NCI-H2107 (cell line): ENCODE measurements at places on chromosomes 7 and 10.

DNA sequence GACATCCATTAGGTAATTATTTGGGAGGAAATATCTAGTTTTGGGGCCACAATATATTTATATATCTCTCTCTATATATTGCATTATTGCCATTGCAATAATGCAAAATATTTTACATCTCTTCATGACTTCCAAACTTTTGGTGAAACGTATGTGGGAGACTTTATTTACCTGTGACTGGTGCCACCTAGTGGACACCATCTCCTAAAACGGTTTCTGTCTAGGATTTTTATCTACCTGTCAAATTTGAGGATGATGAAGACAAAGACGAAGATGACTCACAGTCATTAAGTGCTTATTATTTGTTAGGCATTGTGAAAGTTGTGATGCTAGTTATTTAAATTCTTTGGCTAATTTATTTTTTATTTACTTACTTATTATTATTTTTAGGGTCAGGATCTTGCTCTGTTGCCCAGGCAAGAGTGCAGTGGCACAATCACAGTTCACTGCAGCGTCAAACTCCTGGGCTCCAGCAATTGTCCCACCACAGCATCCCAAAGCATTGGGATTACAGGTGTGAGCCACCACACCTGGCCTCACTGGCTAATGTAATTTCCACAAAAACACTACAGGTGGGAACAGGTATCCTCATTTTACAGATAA lies 18.7 kb upstream of the CBLL1 start:
- DNase-seq = peak; percentile 46

DNA sequence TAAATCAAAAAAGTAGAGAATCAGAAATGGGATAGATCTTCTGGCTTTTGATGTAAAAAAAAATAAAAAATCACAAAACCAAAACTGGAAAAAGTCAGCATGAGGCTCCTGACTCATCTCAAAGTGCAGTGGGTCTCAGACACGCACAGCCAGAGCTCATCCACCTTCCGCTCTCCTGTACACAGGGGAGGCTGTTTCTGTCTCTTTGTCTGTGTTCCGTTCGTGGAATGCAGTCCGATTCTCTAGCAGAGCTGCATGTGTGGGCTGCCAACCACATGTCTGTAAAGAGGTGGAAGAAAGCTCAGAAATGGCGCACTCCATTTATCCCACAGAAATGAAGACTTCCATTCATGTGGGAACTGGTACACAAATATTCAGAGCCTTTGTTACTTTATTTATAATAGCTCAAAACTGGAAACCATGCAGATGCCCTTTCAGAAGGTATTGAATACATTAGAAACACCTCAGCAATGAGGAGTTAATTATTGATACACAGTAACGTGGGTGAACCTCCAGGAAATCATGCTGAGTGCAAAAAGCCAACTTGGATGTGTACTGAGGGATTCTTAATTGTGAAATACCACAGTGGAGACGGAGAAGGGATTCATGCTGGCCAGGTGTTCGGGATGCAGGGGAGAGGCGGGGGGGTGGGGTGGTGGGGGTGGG lies 123.3 kb downstream of the TRRAP start:
- DNase-seq = no peak

GRCh38 chr10:107616463-107617410 lies 452.2 kb upstream of the SORCS1 start:
- DNase-seq = no peak

GRCh38 chr7:39946693-39947092 lies 3.4 kb upstream of the CDK13 start:
- DNase-seq = no peak

GRCh38 chr7:90290244-90291113 lies 30.6 kb downstream of the FAM237B start:
- DNase-seq = no peak

GRCh38 chr7:144787127-144787526 lies 48.7 kb downstream of the TPK1 start:
- no peak for DNase-seq

DNA sequence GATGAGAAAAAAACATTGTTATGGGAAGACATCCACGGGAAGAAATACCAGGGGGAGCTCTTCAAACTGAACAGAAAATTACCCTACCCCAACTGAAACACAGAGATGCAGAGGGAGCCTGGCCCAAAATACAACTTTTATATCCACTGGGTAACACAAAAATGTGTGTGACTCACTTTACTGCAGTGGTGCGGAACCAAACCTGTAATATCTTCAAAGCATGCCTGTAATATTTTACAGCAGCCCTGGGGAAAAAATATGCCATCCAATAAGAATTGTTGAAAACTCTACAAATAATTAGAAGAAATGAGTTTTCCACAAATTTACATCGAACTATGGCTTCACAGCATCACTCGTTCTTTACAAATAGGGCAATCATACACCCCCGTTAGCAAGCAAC lies 49.8 kb upstream of the SRRM3 start:
- DNase-seq = no peak

DNA sequence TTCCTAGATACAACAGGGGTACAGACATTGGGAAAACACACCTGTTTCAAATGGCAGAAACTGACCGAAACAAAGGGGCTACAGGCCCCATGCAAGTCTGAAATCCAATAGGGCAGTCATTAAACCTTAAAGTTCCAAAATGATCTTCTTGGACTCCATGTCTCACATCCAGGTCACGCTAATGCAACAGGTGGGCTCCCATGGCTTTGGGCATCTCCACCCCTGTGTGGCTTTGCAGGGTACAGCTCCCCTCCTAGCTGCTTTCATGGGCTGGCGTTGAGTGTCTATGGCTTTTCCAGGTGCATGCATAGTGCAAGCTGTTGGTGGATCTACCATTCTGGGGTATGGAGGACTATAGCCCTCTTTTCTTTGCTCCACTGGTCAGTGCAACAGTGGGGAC lies 248.1 kb upstream of the RHOBTB1 start:
- DNase-seq = no peak
